ENCODE measurements at places on chromosomes 3 and 15.

DNA sequence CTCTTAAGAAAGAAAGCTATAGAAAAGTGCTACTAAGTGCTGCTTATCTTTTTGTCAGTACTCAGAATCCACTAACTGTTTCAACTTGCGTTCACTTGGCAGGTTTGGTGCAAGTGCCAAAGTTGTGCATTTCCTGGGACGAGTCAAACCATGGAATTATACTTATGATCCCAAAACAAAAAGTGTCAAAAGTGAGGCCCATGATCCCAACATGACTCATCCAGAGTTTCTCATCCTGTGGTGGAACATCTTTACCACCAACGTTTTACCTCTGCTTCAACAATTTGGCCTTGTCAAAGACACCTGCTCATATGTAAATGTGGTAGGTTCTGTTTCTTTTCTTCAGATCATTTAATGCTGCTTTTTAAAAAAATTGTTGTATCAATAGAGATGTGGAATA lies 32.6 kb downstream of the GYG1 start:
- DNase-seq, result no peak

DNA sequence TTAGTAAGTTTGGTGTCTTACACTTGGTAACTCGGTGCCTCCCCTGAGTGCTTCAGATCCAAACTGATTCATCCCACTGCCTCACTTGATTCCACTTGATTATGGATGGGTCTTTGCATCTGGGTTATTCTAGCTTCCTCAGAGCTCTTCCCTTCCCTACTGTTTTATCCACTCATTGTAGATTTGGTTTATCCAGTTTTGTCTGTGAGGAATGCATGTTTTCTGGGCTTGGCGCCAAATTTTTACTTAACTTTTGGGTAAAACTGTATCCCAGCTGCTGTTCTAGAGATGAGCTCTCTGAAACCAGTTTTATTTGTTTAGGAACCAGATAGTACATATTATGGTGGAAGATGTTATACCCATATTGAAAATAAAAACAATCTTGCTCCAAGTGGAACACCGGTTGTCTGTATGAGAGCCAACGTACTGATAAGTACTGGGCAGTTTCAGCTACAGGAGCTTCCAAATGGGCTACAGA lies 20.9 kb downstream of the RAD54L2 start:
- no peak for DNase-seq

- DNase-seq, result peak; percentile 14
Observed at GRCh38 chr3:110521019-110521418, 550.6 kb upstream of the NECTIN3 start.

GRCh38 chr15:87829332-87830050 lies 427.0 kb downstream of the NTRK3 start:
- DNase-seq, result no peak

- no peak for DNase-seq
Observed at GRCh38 chr15:58520464-58520863, 88.7 kb downstream of the LIPC start.

All from HTR-8/SVneo (cell line).